SJSA1 (cell line): ENCODE measurements at places on chromosomes 11 and 22. TPM values are rescaled to one million over a fixed set of nuclear protein-coding genes. Genes with fewer than 3 reads are reported as not detected.

DNA sequence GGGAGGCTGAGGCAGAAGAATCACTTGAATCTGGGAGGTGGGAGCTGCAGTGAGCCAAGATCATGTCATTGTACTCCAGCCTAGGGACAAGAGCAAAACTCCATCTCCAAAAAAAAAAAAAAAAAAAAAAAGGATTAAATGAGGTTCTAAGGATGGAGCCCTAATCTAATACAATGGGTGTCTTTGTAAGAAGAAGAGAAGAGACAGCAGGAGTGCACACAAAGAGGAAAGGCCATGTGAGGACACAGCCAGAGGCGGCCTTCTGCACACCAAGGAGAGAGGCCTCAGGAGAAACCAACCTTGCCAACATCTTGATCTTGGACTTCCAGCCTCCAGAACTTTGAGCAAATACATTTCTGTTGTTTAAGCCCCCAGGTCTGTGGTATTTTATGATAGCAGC, 66.6 kb upstream of the CECR2 start:
- no peak for DNase-seq
- H3K4me3 ChIP-seq, result no peak overlapping the region
- H3K4me1 ChIP-seq, result no peaks in the 10 kb centered on the region

The PGA5 gene
- total RNA-seq, result not detected in 2 replicates

DNA sequence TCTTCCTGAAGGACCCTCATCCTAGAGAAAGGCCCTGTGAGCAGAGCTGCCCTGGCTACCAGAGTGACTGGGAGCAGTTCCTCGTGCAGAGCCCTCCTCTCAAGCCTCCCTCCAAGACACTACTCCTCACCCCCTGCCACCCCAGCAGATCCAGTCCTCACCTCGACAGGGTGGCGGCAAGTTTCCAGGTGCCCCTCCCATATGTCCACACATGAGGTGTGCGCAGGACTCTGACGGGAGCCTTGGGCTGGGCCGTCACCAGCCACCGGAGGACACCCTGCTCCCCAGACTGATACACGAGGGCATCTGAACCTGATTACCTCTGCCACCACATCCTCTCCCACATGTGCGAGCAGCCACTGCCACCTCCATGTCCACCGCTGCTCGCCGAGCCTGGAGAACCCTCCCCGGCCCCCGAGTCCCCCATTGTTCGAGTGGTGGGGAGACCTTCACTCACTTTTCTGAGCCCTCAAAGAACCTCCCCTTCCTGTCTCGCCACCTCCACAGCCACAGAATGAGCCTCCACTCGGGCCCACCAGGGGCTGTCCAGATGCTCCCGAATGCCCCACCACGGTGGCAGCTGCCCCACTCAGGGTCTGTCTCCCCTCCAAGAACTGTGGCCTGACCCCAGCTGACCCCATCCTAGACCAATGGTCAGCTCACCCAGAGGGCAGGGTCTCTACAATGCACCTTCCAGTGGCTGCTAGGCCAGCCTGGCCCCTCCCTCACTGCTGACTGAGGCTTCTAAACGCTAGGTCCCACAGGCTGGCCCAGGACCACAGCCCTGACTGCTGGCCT, 62.5 kb downstream of the DGCR2 start:
- DNase-seq, result no peak
- H3K4me3 ChIP-seq, result no peak overlapping the region
- no peak overlapping the region for H3K27ac ChIP-seq
- H3K36me3 ChIP-seq, result peaks cover 80% of the 10 kb centered on the region
- peaks cover 7% of the 10 kb centered on the region for H3K4me1 ChIP-seq
- H3K27me3 ChIP-seq, result no peaks in the 10 kb centered on the region

- DNase-seq, result no peak
- no peak overlapping the region for H3K4me3 ChIP-seq
- H3K27ac ChIP-seq, result no peak overlapping the region
- peaks cover 10% of the 10 kb centered on the region for H3K4me1 ChIP-seq
- H3K27me3 ChIP-seq, result no peaks in the 10 kb centered on the region
Measured at GRCh38 chr11:68402355-68403031, 58.1 kb upstream of the PPP6R3 start.

DNA sequence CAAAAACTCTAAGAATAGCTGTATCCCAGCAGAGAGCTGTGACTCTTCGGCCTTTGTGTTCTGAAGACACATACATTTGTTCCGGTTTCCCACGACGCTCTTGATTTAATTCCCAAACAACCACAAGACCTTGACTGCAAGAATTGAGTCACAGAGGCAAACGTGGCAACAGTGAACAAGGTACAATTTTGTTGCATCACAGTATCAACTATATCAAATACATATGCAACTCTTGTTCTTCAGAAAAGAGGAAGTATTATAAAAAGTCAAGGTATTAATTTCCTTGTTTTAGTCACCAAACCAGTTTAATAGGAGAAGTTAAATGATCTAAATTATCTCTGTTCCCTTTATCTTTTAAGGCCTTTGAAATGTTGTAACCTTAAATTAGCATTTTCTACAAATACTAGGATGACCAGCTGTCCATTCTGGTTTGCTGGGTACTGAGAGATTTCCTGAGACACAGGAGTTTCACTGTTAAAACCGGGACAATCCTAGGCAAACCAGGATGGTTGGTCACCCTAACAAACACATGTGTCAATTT, 11.1 kb downstream of the HPS5 start:
- peaks cover 28% of the 10 kb centered on the region for H3K4me1 ChIP-seq
- H3K36me3 ChIP-seq, result peaks cover 52% of the 10 kb centered on the region
- H3K27ac ChIP-seq, result no peak overlapping the region
- H3K4me3 ChIP-seq, result no peak overlapping the region

The OR1S2 gene
- not detected in 2 replicates for total RNA-seq

The MMP12 gene
- 0.05 TPM in 1 of 2 replicates, not detected in the other for total RNA-seq

The MED15 gene
- 17.7 and 40.2 TPM in 2 replicates for total RNA-seq

The MDK gene
- 164 and 253 TPM in 2 replicates for total RNA-seq

GRCh38 chr22:42367980-42368378, 64.2 kb downstream of the NFAM1 start:
- peaks cover 12% of the 10 kb centered on the region for H3K4me1 ChIP-seq
- DNase-seq, result no peak
- no peak overlapping the region for H3K4me3 ChIP-seq
- H3K27me3 ChIP-seq, result peaks cover 44% of the 10 kb centered on the region
- no peak overlapping the region for H3K27ac ChIP-seq

DNA sequence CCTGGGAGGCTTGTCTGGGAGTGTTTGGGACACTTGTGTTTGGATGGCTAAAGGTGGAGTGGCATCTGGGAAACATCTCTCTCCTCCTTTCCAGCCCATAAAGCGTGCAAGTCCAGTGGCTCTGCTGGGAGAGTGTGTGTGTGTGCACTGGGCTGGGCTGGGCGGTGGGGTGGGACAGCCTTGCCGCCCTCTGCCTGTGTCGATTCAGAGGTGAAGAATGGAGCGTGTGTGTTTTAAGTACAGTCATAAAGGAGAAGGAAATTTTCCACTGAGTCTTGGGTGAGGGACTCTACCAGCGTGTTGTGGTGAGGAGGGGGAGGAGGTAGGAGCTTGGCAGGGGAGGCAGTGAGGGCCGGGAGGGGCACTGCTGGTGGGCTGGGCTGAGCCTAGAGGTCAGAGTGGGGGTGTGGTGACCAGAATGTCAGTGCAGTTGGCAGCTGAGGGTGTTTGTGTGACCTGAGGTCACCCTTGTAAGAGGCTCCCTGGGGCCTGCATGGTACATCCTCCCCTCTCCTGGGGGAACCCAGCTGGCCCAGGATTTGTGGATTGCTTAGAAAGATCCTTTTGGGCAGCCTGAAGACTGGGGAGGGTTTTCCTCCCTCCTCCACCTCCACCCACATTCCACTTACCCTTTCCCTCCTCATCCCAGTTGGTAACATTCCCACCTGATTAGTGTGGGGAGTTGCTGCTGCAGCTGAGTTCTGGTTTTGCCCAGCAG, 1.7 kb downstream of the TIMP3 start:
- no peak for DNase-seq
- H3K36me3 ChIP-seq, result no peaks in the 10 kb centered on the region
- H3K4me3 ChIP-seq, result peak overlapping the region; percentile 61
- 0 out of 2 replicates have a peak, but pooled peaks cover 5% of the 10 kb centered on the region for H3K27me3 ChIP-seq

The POLR2F gene
- total RNA-seq, result 77.3 and 99.6 TPM in 2 replicates

- 0 out of 2 replicates have a peak, but pooled peaks cover 5% of the 10 kb centered on the region for H3K4me1 ChIP-seq
- no peaks in the 10 kb centered on the region for H3K36me3 ChIP-seq
- no peak overlapping the region for H3K4me3 ChIP-seq
- H3K27ac ChIP-seq, result no peak overlapping the region
Measured at GRCh38 chr11:13287036-13287435, 9.4 kb downstream of the BMAL1 start.

GRCh38 chr22:32752816-32753520, 48.5 kb upstream of the TIMP3 start:
- no peaks in the 10 kb centered on the region for H3K36me3 ChIP-seq
- DNase-seq, result no peak
- H3K27me3 ChIP-seq, result no peaks in the 10 kb centered on the region
- no peak overlapping the region for H3K27ac ChIP-seq

- H3K4me3 ChIP-seq, result no peak overlapping the region
- DNase-seq, result no peak
- H3K4me1 ChIP-seq, result peaks cover 58% of the 10 kb centered on the region
- H3K27ac ChIP-seq, result peak overlapping the region; percentile 11; the same call in 1 of the 2 replicates
- no peaks in the 10 kb centered on the region for H3K27me3 ChIP-seq
Measured at GRCh38 chr11:12045914-12046635, 37.6 kb upstream of the DKK3 start.

The MYBPC3 gene
- total RNA-seq, result not detected in 2 replicates

The NPAS4 gene
- 1.3 and 2.2 TPM in 2 replicates for total RNA-seq

DNA sequence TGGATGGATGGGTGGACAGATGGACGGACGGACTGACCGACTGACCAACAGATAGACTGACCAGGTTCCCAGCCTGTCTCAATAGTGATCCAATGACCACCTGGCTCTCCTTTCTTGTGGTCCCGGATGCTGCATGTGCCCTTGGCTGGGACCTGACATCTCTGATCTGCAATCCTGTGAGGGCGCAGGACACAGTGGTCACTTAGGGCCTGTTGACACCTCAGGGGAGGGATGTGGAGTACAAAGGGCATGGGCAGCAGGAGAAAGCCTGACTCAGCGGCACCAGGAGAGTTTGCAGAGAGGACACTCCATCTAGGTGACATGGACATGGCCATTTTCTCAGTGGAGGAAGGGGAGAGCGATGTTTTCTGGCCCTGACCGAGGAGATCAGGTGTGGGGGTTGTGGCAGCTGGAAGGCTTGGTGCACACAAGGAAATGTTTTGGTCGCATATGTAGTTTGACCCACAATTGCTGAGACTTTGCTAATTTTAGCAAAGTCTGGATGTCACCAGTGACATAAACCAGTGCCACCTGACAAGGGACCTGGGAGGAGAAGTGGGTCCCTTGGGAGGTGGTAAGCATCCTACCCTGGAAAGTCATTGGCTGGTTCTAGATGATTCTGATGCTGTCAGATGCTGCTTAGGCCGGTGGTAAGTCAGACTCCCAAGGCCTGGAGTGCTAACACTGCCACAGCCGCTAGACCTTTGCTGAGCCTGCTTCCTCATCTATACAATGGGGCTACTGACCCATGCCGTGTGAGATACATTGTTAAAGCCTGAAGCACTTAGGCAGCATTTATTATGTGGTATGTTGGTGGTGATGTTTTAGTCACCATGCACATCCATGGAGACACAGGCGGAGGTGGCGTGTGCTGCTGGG, 50.7 kb downstream of the CD82 start:
- H3K27me3 ChIP-seq, result no peaks in the 10 kb centered on the region
- H3K27ac ChIP-seq, result no peak overlapping the region
- H3K36me3 ChIP-seq, result no peaks in the 10 kb centered on the region
- H3K4me3 ChIP-seq, result no peak overlapping the region

The SMC1B gene
- total RNA-seq, result not detected in 2 replicates

GRCh38 chr11:66915046-66915832, 42.9 kb downstream of the PC start:
- no peak overlapping the region for H3K4me3 ChIP-seq
- no peaks in the 10 kb centered on the region for H3K36me3 ChIP-seq
- no peaks in the 10 kb centered on the region for H3K27me3 ChIP-seq
- DNase-seq, result no peak

The OSBPL5 gene
- total RNA-seq, result 45.3 and 46.0 TPM in 2 replicates

DNA sequence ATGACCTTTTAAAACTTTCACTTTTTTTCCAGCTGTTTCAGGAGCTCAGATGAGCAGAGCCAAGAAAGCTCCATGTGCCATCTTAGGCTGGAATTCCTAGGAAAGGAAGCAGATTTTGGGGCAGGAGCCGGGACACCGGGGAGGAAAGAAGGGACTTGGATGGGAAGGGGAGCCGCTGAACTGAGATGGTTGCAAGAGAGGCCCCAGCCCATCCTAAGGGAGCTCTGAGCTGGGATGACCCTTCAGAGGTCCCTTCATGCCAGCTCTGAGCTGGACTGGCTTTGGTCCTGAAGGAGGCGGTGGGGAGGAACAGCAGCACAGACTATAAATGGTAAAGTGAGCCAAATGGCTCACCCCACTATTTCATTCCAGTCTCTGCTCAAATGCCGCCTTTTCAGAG, 55.2 kb upstream of the SLC22A12 start:
- no peak for DNase-seq
- no peak overlapping the region for H3K4me3 ChIP-seq
- H3K4me1 ChIP-seq, result peaks cover 18% of the 10 kb centered on the region
- H3K36me3 ChIP-seq, result no peaks in the 10 kb centered on the region

- no peaks in the 10 kb centered on the region for H3K27me3 ChIP-seq
- H3K36me3 ChIP-seq, result no peaks in the 10 kb centered on the region
- no peak overlapping the region for H3K27ac ChIP-seq
- DNase-seq, result no peak
- H3K4me3 ChIP-seq, result no peak overlapping the region
- no peaks in the 10 kb centered on the region for H3K4me1 ChIP-seq
Measured at GRCh38 chr22:16586170-16586569, 6.4 kb downstream of the CCT8L2 start.
